Progenitor cell of endocrine pancreas (in vitro differentiated cells): ENCODE measurements at places on chromosomes 12 and 14.

DNA sequence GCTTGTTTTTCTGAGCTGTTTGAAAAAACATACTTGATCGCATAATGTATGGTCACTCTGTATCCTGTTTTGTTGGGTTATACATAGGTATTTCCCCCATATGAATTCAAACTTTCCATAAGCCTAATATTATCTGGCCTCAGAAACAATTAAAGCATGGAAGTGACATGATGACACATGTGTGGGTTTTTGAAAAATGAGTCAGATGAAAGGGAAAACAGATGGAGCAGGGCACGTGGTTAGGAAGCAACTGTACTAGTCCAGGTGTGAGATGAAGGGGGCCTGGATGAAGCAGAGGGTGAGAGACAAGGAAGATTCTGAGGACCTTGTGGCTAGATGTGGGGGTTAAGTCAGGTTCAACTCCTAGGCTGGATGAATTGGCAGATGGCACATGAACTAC lies 92.7 kb upstream of the DNM1L start:
- DNase-seq: no peak

DNA sequence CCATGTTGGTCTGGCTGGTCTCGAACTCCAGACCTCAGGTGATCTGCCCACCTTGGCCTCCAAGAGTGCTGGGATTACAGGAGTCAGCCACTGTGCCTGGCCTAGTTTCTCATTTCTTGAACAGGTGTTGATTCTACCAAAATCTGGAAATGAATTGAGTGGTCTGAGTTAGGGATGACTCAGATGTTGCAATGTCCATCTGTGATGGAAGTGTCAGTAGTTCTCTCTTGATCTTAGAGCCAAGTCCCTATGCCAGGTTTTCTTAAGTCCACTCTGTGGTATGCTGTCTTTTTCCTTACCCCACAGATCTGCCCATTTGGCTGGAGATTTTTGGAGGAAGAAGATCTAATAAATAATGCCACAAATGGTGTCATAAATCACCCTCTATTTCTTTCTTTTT lies 12.6 kb downstream of the SNAPC1 start:
- DNase-seq: no peak

GRCh38 chr12:90896821-90897220 lies 58.2 kb downstream of the CCER1 start:
- DNase-seq: no peak

GRCh38 chr12:43179486-43179885 lies 372.5 kb downstream of the ADAMTS20 start:
- DNase-seq: no peak

DNA sequence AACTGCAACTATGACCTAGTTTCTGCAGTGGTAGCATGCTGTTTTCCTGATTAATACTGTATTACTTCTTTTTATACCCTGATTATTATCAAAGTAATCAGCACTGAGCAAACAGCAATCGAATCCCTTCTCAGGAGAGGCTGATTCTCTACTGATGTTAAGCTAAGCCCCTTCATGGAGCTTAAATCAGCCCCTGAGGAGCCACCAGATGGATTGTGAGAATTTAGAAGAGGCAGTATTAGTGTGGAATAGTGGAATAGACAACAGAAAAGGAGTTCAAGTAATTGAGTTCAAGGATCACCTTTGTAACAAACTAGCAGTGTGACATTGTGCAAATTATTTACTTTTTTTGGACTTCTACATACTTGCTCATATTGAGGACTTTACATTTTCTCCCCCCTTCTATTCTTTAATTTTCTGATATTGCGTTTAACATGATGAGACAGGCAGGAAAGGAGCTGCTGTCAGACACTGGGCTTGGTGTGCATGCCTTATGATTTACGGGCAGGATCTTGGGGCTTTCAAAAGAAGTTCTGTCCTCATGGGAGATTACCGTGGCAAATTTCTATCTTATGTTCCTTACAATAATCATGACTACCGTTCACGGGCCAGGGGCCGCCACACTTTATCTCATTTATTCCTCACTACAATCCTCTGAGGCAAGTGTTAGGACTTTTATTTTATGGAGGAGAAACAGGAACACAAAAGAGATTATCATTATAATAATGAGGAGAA lies 68.0 kb downstream of the PTPRR start:
- DNase-seq: no peak

DNA sequence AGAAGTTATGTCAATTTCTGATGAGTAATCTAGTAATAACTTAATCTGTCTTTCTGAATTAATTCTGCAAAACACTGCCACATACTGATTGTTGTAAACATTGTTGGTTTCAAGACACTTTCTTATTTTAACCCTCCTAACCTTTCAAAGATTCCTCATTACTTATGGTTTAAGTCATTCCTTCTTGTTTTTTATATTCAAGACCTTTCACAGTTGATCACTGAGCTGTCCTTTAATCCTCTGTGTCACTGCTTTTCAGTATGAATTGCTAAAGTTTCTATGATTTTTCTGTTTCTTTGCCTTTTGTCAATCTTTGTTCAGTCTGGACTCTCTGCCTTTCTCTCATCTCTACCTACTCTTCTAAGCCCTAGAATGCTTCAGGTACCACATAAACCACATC lies 164.7 kb downstream of the RAD51B start:
- DNase-seq: no peak

GRCh38 chr12:34379142-34379541 lies 356.8 kb downstream of the ALG10 start:
- DNase-seq: no peak

GRCh38 chr12:127660961-127661360 lies 606.0 kb upstream of the TMEM132C start:
- no peak for DNase-seq

- no peak for DNase-seq
Observed at GRCh38 chr14:91127401-91127801, 13.5 kb downstream of the DGLUCY start.

- DNase-seq: no peak
Observed at GRCh38 chr12:27542628-27543027, 18.6 kb downstream of the PPFIBP1 start.

DNA sequence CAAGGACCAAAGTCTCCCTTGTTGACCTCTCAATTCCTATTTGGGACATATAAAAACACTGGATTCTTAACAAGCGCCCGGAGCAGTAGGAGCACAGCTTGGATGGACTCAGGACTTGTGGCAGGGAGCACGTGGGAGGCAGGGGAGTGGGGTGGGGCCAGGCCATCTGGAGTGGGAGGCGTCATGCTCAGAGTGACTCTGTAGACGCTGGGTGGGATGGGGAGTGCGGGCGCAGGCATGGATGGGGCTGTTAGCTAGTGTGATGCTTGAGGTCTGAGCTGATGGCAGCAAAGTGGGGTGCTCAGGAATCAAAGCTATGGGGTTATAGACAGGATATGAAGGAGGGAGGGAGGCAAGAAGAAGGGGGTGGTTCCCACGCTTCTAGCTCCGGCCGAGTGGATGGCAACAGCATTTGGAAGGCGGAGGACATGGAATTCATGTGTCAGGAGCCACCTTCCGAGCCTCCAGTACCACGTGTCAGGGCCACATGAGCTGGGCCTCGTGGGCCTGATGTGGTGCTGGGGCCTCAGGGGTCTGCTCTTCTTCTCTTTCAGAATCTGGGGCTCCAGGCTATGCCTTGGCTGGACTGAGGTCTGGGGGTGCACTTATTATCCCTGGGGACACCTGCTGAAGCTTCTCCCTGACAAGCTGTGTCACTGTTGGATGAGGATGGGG lies 26.2 kb downstream of the MEG3 start:
- no peak for DNase-seq

GRCh38 chr12:120012067-120012621 lies 23.1 kb downstream of the BICDL1 start:
- DNase-seq: no peak

GRCh38 chr14:92160619-92161018 lies 38.9 kb downstream of the CPSF2 start:
- DNase-seq: no peak

DNA sequence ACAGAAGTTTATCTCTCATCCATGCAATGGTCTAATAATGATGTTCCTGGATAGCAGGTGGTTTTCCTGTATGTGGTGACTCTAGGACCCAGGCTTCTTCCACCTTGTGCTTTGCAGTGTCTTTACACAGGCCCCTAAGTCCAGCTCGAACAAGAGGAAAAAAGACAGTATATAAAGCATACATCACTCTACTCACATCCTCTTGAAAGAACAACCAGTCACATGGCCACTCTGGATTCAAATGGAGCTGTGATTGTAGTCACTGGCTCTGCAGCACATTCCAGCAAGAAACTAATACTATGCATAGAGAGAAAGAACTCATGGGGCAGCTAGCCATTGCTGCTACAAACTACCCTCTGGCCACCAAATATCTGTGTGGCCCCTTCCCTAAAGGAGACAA lies 11.5 kb upstream of the E2F7 start:
- no peak for DNase-seq

GRCh38 chr12:105705765-105706164 lies 375.3 kb downstream of the C12orf75 start:
- DNase-seq: no peak

DNA sequence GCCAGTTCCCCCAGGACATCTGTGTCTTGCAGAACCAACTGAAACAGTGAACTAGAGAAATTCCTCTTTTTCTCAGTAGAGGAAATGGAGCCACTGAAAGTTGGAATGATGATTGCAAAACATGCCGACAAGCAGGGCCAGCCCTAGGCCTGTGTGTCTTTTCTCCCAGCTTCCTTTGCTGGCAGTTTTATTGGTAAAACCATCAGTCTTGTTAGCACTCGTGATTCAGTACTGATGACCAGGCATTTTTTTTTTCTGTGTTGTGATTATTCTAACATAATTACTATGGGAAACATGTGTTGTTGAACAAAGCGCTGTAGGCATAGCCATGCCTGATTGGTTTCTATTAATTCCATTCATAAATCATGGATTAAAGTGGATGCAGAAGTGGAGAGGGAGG lies 620.7 kb downstream of the AACS start:
- no peak for DNase-seq

DNA sequence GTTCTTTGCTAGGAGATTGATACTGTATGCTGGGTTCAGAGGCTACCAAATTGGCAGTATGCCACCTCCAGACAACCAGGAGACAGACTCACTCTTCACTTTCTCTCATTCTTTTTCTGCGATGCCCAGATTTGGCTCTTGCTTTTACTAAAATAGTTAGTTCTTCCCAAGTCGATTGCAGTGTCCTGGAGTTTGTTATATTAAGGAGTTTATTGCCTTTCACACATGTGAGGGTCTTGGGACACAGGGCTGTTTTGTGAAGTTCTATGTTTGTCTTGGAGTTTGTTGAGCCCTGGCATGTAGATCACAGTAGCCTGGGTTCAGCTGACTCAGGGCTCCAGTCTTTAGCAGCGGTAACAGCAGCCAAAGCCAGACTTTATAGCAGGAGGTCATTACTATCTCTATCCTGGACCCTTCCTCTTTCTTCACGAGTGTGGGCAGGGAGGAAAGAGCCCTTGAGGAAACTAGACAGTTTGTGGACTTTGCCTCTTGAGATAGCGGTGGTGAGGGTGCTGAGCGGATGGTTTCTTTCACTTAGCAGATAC lies 1.6 kb downstream of the MLEC start:
- no peak for DNase-seq

GRCh38 chr14:104223101-104224041 lies 85.0 kb downstream of the KIF26A start:
- no peak for DNase-seq

DNA sequence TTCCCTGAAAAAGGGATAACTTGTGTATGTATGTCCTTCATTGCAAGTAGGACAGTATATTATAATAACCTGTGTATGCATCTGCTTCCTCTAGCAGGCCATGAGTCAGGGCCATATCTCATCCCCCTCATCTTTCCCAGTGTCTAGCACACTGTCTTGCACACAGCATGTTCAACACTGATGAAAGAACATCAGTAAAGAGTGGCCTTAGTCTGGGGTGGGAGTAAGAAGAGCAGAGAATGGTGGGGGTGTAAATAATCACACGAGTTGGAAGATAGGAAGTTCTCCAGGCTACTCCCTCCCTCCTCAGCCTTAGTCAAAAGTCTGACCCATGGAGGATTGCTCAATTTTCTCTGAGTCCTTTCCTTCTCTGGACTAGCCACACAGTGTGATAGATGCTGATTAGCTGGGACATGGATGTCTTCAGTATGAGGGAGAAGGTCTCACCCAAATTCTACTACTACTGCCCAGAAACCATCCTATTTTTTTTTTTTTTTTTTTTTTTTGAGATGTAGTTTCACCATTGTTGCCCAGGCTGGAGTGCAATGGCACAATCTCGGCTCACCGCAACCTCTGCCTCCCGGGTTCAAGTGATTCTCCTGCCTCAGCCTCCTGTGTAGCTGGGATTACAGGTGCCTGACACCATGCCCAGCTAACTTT lies 14.6 kb upstream of the SP1 start:
- no peak for DNase-seq

DNA sequence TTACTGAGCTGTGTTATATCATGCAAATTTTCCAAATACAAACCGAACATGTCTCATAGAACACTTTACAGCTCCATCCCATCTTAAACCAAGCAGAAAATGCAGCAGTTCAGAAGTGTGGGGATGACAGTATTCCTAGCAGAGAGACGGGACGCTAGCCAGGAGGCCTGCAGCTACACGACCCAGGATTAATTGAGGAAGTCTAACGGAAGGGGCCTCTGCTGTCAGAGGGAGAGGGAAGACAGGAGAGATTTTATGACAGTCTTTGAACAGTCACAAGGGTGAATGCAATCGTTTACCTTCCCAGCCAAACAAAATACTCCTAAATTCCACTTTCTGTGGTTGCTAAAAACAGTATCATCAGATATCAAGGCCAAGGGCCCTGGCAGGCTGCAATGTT lies 261.9 kb downstream of the TMEM132D start:
- no peak for DNase-seq

GRCh38 chr12:96862326-96862725 lies 44.7 kb upstream of the NEDD1 start:
- no peak for DNase-seq

DNA sequence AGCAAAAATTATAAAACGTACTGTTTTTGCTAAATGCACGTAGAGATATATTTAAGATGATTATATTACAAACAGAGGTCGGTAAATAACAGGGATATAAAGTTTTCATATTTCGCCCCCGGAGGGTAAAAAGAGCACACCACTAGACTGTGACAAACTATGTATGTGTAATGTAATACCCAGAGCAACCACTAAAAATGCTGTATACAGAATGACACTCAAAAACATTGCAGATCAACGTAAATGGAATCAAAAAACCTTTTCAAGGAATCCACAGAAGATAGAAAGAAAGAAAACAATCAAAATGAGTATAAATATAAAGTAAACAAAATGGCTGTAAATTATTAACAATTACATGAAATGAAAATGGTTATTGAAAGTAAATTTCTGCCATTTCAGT lies 37.6 kb upstream of the PRB4 start:
- DNase-seq: no peak
